Occipital lobe (tissue), 3 donors: ENCODE measurements at places on chromosomes 2 and 18. TPM values are rescaled to one million over a fixed set of nuclear protein-coding genes. Genes with fewer than 3 reads are reported as not detected.

SLC14A1 gene
- 4.1 TPM for total RNA-seq

CYP26B1 gene
- total RNA-seq, result 3.1 TPM

GPR39 gene
- total RNA-seq, result 5.0 TPM

MYOM1 gene
- 2.3 TPM for total RNA-seq

MEP1B gene
- 0.78 TPM for total RNA-seq

IL36B gene
- total RNA-seq, result not detected

DNA sequence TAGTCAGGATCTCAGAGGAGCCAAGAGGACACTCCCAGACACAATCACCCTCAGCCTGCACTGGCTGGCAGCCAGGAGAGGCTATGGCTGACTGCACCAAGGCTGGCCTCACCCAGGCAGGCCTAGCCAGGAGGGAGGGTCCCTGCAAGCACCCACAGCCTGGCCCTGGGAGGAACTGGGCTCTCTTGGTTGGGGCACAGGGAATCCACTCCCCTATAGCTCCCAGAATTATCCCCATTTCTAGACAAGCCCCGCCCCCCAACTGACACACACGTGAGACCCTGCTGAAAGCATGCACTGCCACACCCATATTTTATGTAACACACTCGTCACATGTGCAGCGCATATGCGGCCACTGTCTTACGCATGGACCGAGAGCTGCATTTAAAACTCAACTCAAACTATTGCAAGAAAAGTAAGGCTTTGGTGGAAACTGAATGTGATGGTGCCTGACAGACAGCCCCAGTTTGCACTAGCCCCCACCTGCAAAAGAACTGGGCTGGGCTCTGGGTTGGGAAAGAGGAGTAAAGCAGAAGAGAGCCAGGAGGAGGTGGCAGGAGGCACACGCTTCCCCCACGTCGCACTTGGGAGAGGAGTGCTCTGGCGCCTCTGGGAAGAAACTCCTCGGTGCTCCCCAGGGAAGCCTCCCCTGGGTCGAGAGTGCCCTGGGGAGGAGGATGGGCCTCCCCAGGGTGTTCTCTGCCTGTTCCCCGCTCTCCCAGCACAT lies 28.9 kb upstream of the ARHGEF4 start:
- DNase-seq, result no peak

DNA sequence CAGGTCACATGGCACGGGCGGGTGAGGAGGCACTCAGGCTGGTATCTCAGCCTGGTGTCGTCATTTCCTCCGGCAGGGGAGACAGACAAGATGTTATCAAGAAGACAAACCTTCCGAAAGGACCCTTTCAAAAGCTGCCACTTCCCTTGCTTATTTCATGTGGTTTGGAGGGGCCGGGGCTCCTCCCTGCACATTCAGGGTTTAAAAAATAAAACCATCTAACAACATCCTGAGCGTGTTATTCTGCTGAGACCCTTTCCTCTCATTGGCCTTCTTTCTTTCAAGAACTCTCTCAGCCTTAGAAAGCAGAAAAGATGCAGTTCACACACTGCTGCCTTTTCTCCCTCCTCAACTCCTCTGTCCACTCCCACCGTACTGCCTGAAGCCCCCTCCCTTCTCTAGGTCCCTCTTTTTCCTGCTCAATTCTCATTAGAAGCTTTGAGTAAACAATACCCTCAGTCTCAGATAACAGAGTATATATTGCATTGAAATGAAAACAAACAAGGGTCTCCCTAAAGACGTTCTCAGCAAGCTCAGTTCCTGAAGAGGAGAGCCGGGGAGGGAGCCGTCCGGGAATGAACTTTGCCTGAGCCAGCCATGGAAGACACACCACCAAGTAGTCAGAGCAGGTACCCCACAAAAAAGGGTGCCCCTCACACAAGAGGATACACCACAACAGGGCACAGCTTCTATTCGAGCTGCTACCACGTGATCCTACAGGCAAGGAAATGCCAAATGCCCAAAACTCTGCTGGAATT lies 9.7 kb downstream of the SMAD7 start:
- no peak for DNase-seq

- DNase-seq, result no peak
Measured at GRCh38 chr2:156399224-156399949, 36.8 kb upstream of the GPD2 start.

DNA sequence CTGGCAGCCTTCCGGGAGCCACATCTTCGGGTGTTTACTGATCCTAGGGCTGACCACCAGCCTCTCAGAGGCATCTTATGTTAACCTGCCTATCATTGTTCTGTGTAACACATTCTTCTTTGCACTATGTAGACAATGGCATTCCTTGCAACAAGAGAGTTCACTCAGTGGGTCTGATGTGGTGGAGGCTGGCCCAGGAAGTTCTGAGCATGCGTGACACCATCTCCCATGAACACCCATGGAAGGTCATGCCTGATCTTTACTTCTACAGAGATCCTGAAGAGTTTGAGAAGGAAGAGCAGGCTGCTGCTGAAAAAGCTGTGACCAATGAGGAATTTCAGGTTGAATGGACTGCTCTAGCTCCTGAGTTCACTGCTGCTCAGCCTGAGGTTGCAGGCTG lies 15.3 kb upstream of the ALMS1 start:
- no peak for DNase-seq

GRCh38 chr2:209870067-209870466 lies 98.4 kb downstream of the UNC80 start:
- DNase-seq, result no peak

GRCh38 chr2:238997684-238998083 lies 149.8 kb downstream of the TWIST2 start:
- no peak for DNase-seq

- DNase-seq, result no peak
Measured at GRCh38 chr2:209969692-209970091, 32.7 kb upstream of the RPE start.

DNA sequence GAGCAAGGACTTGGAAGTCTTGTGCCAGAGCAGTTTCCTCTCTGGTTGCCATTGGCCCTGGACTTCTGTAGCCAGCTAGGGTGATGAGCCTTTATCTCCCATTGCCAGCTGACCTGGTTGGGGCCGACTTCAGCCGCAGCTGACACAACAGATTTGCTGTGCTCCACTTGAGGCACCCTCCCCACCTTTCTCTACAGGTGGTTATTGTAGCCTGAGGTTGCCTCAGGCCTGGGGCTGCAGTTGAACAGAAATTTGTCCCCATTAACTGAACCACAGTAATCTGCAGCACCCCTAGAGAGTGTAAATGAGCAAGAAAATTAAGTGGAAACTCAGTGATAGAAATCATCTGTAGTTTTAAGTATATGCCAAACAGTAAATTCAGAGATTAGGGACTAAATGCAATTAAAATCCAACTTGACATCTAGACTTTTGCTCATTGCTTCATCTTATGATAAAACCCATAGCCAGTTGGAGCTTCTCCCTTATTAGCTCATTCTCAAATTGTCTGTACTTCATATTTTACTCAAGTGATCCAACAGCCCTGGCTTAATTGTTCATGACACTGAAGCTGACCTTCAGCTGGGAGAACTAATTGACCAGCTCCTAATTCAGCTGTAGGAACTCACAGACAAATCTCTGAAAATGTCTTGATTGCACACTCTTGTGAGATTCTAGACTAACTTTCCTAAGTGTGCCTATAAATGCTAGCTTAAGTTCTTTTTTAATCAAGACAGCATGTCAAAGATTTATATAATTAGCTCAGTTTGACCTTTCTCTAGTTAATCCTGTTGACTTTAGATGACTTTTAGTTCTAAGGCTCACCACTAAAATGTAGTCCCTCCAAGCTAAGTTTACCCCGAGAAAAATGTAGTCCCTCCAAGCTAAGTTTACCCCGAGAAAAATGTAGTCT lies 48.9 kb downstream of the COPS8 start:
- DNase-seq, result no peak

GRCh38 chr2:37851428-37851827 lies 73.7 kb upstream of the RMDN2 start:
- no peak for DNase-seq

GRCh38 chr2:150485871-150486538 lies 1.5 kb downstream of the RND3 start:
- DNase-seq, result peak; percentile 26

DNA sequence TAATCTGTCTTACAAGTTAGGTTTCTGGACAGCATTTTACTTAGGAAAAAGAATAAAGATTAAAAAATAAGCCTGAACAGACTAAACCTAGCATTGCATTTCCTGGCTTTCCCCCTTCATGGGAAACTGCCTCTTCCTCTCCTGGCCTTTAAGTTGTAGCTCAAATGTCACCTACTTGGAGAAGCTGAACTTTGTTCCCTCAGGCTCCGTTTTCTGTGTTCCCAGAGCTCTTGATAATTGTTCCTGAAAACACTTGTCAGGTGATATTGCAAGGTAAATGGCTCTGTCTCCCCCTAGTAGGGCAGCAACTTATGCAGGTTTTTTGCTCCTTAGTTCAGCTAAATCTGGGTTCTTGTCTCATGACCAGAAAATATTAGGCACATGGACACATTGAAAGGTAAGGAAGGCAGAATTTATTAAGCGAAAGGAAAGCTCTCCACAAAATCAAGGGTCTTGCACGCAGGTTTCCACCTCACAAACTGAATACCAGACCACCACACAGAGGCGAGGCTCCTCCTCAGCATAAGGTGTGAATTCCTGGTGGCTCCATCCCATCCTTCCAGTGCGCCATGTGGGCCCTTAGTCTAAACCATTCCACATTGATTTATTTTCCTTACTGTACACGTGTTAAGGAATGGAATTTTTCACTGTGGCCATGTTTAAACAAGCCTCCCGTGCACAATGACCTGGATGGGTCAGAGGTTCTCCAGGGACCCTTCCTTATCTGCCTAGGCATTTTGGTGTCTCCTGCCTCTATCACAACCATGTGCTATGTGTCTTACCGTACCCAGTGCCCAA lies 229.3 kb downstream of the HNMT start:
- no peak for DNase-seq

GRCh38 chr2:128519517-128520215 lies 201.0 kb upstream of the HS6ST1 start:
- no peak for DNase-seq

DNA sequence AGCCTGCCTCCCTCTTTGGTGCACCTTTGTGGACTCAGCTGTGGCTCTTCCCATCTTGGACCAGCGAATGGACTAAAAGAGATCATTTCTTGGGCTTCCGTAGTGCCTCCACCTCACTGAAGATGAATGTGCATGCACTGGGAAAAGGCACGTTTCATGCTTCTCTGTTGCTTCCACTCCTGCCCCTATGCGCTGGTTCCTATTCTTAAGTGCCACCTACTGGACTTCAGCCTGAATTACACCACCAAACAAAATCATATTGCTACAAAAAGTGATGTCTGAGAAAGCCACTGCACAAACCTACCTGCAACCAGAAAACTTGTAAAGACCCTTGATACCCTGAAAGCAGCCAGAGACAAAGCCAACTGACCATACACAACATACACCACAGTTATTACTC lies 695.6 kb downstream of the TSN start:
- DNase-seq, result no peak

DNA sequence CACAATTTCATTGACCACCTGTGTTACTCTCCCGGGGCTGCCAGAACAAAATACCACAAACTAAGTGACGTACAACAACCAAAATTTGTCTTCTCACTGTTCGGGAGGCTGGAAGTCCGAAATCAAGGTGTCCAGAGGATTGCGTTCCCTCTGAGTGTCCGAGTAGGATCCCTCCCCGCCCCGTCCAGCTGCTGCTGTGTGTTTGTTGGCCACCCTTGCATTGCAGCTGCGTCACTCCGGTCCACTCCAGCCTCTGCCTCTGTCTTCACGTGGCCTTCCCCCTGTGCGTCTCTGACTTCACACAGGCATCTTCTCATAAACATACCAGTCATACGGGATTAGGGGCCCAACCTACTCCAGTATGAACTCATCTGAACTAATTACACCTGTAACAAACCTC lies 251.8 kb upstream of the SMIM21 start:
- no peak for DNase-seq

DNA sequence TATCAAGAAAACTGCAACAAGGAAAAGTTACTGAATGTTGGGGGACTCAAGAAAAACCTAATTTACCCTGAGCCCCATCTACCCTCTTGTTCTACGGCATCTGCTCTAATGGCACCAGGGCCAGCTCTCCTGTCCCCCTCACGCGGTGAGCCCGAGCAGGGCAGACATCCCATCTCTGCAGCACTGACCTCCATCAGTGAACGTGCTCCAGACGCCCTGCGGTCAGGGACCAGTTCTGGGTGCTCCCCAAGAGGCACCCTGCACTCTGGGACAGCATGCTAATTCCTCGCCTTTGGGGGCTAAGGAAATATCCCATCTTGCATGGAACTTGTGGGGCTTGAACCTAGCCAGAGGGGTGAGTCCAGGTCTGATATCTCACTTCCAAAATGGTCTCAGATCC lies 43.0 kb downstream of the CENPO start:
- no peak for DNase-seq

GRCh38 chr2:174624895-174625430 lies 27.4 kb upstream of the WIPF1 start:
- no peak for DNase-seq
